Dorsolateral prefrontal cortex (tissue), 122 donors: ENCODE measurements at places on chromosomes 13 and 19.

DNA sequence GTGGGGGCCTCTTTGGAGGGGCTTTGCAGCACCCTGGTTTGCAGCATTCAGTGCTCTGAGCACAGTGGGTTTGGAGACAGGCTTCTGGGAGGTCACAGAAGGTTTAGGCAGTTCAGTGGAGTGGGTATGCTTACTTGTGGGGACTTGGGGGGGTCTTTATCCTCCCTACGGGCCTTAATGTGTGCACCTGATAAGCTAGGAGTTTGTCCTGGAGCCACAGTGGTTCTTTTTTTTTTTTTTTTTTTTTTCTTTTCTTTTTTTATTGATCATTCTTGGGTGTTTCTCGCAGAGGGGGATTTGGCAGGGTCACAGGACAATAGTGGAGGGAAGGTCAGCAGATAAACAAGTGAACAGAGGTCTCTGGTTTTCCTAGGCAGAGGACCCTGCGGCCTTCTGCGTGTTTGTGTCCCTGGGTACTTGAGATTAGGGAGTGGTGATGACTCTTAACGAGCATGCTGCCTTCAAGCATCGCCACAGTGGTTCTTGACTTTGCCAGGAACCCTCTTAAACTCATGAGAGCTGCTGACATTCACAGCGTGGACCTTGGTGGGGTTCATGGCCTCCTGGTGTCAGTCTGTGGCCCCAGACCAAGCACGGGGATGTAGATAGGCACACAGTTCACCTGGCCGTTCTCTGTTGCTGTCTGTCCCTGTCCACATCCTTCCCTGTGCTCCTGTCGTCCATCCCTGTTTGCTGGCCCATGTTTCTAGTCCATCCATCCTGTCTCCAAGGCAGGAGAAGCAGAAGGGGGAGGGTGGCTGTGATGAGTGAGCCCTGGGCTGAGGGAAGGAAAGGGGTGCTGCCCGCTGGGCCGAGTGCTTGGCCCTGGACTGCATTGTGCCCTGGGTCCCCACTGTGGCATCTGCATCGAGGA is 2.7 kb downstream of the EGLN2 start:
- DNase-seq = no peak

DNA sequence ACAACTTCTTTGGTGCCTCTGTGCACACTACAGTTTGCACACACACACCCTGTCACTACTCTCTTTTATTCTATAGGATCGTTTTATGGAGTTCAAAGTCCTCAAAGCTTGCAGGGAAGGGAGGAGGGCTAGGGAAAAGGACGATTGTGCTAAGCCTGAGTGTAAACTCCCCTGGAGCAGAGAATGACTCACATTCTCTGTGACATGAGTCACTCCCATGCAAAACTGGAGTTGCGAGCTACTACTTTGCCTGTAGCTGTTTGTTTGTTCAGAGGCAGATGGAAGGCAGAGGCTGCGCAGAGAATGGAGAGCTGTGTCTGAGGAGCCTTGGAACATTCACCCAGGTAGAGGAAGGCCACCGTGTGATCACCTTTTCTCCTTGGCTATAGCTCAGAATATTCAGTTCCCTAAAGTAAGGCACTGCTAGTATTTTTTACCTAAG is 80.5 kb upstream of the MBNL2 start:
- DNase-seq = no peak

DNA sequence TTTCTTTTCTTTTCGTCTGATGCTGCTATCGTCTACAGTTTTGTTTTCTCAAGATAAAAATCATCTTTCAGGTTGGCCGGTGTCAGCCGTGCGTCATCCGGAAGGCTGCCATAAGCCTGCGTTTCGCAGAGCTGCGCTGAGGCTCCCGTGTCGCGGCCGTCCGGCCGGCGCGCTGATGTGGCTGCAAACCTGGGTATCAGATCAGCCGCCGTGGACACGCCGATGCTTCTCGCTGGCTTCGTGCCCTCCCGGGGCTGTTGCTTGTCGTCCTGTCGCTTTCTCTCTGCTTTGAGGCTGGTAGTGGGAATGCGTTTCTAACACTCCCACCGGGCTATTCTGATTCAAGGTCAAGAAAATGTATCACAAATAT is 45.9 kb upstream of the TFDP1 start:
- no peak for DNase-seq

- no peak for DNase-seq
Measured at GRCh38 chr13:81602241-81602640, 1261.3 kb upstream of the SPRY2 start.

DNA sequence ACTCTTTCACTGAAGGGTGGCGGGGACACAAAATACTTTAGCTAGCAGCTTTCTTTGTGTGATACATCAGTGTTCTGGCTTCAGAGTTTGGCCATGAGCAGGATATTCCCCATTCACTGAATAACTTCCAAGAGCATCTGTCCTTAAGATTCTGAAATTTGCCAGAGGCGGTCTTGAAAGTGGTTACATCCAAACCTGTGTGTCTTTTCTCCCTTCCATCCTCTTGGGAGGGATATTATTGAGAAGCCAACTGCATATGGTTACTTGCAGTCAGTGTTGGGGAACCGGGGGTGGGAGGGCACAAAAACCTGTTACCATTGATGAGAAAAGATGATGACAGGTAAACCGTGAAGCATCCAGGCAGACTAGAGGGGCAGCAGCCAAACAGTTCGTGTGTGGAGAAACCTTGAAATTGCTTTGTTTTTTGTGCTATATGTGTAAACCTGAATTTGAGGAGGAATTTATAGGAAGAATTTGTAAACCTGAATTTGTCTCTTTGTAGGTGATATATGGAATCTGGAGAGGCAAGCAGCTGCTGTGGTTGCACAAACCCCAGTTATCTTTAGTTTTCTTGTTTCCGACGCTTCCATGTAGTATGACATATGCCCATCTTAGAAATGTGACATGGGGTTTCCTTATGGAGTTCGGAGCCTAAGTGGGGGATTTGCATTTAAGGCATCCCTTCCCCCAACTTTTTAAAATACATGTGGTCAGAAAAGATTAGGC is 104.8 kb downstream of the WDFY2 start:
- no peak for DNase-seq

GRCh38 chr19:44951179-44952159 is 3.7 kb upstream of the CLPTM1 start:
- DNase-seq = peak; percentile 59

- DNase-seq = no peak
Measured at GRCh38 chr13:26500618-26501320, 56.7 kb upstream of the WASF3 start.

GRCh38 chr13:24618011-24618955 is 61.9 kb upstream of the ATP12A start:
- no peak for DNase-seq

DNA sequence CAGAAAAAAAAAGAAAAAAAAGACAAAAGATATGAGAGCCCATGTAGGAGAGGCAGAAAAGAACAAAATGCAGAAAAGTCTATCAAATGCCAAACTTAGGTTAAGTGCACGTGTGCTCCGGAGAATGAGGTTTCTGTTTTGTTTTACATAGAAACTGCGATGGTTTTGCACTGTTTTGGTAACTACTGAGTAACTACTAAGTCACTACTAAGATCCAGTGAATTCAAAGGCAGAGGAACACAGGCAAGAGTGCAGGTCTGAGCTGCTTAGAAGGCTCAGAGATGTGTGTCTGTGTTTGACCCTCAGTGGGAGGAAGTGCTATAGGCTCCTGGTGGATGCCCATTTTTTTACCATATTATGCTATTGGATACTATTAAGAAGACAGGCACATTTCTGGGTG is 299.3 kb downstream of the NDFIP2 start:
- no peak for DNase-seq

DNA sequence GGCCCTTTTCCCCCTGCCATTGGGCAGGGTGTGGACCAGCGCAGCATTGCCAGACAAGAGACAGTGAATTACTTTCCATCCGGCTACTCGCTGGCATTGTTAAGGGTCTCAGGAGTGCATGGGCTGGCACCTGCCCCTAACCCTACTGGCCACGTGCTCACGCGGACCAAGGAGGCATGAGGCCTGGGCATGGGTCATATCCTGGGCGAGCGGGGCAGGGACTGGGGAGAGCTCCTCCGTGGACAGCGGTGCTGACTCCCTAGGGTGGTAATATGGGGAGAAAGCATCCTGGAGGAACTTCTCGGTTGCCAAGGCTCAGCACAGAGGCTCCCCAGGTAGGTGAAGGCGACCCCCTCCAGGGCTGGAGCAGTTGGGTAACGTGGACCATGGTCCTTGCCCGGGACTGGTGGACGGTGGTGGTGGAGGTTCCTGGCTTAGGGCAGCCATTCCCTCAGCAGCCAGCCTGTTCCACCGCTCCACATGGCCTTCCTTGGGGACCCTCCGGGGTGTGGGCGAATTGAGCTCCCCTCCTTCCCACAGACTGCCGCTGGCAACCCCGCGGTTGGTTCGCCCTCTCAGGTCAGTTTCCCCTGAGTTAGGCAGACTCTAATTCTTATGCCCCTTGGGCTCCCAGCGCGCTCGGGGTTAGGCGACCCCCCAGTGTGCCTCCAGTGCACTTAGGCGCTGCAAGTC is 465.1 kb downstream of the SLITRK5 start:
- DNase-seq = no peak

GRCh38 chr13:87827479-87827878 is 156.3 kb downstream of the SLITRK5 start:
- DNase-seq = no peak

DNA sequence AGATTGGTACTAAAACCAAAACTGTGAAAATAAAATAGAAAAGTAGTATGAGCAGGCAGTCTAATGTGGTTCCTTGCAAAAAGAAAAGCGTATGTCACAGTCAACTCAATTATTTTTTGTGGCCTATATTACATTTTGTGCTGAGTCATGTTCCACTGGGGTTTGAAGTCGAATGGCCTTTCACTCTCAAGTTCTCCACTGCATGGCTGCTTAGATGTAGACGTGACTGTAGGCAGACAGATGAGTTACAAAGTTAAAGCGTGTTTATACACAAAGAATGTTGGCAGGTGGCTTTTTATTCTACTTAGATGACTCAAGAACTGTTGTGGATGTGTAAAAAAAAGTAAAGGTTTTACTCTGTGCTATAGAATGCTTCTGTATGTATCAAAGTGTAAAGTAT is 133.9 kb downstream of the SLITRK6 start:
- no peak for DNase-seq

- peak; percentile 57 for DNase-seq
Measured at GRCh38 chr19:12838182-12838885, at the start of gene MAST1. TSS of gene MAST1 (plus strand) at chr19:12838515. CDS start at chr19:12838573, 58 bp downstream.

DNA sequence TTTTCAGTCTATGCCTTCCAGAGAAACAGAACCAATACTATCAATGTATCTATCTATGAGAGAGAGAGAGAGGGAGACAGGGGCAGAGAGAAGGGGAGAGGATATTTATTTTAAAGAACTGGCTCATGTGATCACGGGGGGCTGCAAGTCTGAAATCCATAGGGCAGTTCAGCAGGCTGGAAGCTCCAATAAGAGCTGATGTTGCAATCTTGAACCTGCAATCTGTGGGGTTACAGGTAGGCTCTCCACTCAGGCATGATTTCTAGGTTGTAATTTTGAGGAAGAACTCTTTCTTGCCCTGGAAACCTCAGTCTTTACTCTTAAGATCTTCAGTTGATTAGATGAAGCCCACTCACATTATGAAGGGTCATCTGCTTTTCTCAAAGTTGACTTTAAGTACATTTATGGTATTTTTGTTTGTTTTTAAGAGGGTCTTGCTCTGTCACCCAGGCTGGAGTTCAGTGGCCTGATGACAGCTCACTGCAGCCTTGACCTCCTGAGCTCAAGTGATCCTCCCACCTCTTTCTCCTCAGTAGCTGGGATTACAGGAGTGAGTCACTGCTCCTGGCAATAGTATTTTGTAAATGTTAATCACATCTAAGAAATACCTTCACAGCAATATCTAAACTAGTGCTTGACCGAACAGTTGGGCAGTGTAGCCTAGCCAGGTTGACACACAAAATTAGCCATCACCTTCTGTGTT is 376.4 kb downstream of the FGF9 start:
- DNase-seq = no peak

- DNase-seq = peak; percentile 58
Measured at GRCh38 chr19:43820098-43820883, 6.8 kb upstream of the ZNF283 start.

DNA sequence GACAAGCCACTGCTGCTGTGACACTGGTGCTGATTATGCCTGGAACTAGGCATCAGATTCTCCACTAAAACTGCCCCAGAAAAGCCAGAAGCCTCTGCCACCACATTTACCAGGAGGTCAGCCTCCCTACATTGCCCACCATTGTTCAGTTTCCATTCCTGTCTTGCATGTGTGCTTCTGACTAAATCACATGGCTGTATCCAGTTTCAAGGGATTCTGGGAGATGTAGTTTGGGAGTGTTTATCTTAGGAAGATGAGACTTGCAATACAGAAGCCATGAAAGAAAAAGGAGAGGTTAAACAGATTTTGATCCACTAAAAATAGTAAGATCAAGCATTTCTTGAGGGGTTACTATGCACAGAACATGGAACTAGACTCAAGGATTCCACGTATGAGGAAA is 40.7 kb upstream of the SERPINE3 start:
- DNase-seq = no peak

DNA sequence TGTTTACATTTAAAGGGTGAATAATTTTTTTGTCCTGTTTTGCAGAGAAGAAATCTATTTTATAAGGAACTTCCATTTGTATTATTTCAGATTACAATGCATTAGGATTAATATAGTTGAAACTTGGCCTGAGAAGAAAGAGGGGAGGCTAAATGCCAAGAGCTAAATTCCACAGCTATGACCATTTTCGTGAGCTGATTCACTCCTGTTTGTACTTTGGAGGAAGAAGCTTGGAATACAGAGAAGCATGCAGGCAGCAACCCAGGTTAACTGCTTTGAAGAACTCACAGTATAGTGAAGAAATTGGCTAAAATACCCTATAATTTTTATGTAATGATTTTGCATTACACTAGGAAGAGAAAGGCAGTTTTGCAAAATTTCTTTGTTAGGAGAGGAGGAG is 309.4 kb upstream of the KLF12 start:
- no peak for DNase-seq

DNA sequence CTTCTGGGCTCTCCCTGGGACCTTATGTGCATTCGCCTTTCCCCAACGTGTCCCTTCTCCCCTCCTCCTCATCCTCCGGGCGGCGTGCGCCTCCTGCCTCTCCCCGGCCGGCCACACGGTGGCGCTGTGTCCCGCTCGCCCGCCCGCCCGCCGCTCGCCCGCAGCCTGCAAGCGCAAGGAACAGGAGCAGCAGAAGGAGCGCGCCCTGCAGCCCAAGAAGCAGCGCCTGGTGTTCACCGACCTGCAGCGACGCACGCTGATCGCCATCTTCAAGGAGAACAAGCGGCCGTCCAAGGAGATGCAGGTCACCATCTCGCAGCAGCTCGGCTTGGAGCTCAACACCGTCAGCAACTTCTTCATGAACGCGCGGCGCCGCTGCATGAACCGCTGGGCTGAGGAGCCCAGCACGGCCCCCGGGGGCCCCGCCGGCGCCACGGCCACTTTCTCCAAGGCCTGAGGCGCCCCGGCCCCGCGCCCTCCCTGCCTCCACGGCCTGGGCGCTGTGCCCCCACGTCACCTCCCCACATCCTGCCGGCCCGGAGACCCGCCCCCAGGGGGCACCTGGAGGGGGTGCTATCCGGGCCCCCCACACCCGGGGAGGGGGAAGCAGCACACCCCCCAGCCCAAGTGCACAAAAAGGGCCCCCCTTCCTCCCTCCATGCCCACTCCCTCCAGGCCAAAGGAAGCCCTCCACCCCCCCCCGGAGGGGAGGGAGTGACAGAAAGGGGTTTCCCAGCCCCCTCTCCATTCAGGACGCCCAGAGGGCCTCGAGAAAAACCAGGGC is 21.9 kb downstream of the ONECUT3 start:
- DNase-seq = no peak
